Thoracic aorta endothelial cell (primary cell): ENCODE measurements at places on chromosomes 2 and 18. TPM values are rescaled to one million over a fixed set of nuclear protein-coding genes. Genes with fewer than 3 reads are reported as not detected.

Gene CWC22
- total RNA-seq = 25.0 and 26.9 TPM in 2 replicates

Gene COL6A3
- 0.72 and 1.7 TPM in 2 replicates for total RNA-seq

Gene ABCG8
- not detected in 2 replicates for total RNA-seq

Gene HOXD3
- 11.2 TPM in 1 of 2 replicates, not detected in the other for total RNA-seq

Gene EPB41L3
- total RNA-seq = 129 and 167 TPM in 2 replicates

Gene DYSF
- 122 and 135 TPM in 2 replicates for total RNA-seq

Gene TRIM54
- total RNA-seq = not detected in 2 replicates

Gene UBR3
- 66.2 and 73.7 TPM in 2 replicates for total RNA-seq

Gene BCL11A
- total RNA-seq = 0.27 TPM in 1 of 2 replicates, not detected in the other

Gene OSR1
- total RNA-seq = 0.07 TPM in 1 of 2 replicates, not detected in the other

Gene ANKRD29
- total RNA-seq = 0.27 and 2.2 TPM in 2 replicates

Gene RAMP1
- not detected in 2 replicates for total RNA-seq

Gene LAMA1
- under 0.01 and 0.07 TPM in 2 replicates for total RNA-seq

Gene ANKRD44
- 13.6 and 15.8 TPM in 2 replicates for total RNA-seq

Gene STK36
- total RNA-seq = 23.5 and 24.8 TPM in 2 replicates

Gene POTEC
- total RNA-seq = not detected in 2 replicates

Gene TBR1
- total RNA-seq = under 0.01 TPM in 2 replicates

Gene CNOT9
- total RNA-seq = 87.9 and 115 TPM in 2 replicates

Gene CYP1B1
- total RNA-seq = 0.53 and 0.79 TPM in 2 replicates
